Bronchial smooth muscle cell (primary cell): ENCODE measurements at places on chromosomes 7 and 10. TPM values are rescaled to one million over a fixed set of nuclear protein-coding genes. Genes with fewer than 3 reads are reported as not detected.

Gene PVRIG
- total RNA-seq, result not detected in 2 replicates

Gene GPR26
- total RNA-seq, result not detected in 2 replicates

Gene KIAA1549
- 0.52 and 0.63 TPM in 2 replicates for total RNA-seq

Gene CDK5
- 29.6 TPM in 2 replicates for total RNA-seq

Gene EFCAB10
- total RNA-seq, result under 0.01 TPM in 1 of 2 replicates, not detected in the other

Gene ST8SIA6
- total RNA-seq, result under 0.01 TPM in 1 of 2 replicates, not detected in the other

Gene TAS2R4
- 0.79 and 1.3 TPM in 2 replicates for total RNA-seq

Gene RGR
- not detected in 2 replicates for total RNA-seq

Gene RSPH10B2
- 0.32 and 1.0 TPM in 2 replicates for total RNA-seq

Gene PSMC2
- total RNA-seq, result 183 and 228 TPM in 2 replicates

Gene MACC1
- 0.09 and 0.47 TPM in 2 replicates for total RNA-seq

Gene ERVW-1
- not detected in 2 replicates for total RNA-seq

Gene WNT8B
- not detected in 2 replicates for total RNA-seq

Gene C7orf33
- not detected in 2 replicates for total RNA-seq

Gene LRRD1
- under 0.01 TPM in 1 of 2 replicates, not detected in the other for total RNA-seq

Gene NPC1L1
- total RNA-seq, result under 0.01 and 0.09 TPM in 2 replicates

Gene TSPAN12
- 2.0 and 3.9 TPM in 2 replicates for total RNA-seq

Gene TBX20
- total RNA-seq, result not detected in 2 replicates

Gene C10orf95
- not detected in 2 replicates for total RNA-seq

Gene PTTG1IP2
- not detected in 2 replicates for total RNA-seq

Gene EGR2
- under 0.01 TPM in 1 of 2 replicates, not detected in the other for total RNA-seq

Gene SLC26A4
- 0.47 and 0.52 TPM in 2 replicates for total RNA-seq

Gene TSPAN33
- total RNA-seq, result 0.16 and 0.17 TPM in 2 replicates

Gene GPR15LG
- not detected in 2 replicates for total RNA-seq

Gene MOGAT3
- total RNA-seq, result not detected in 2 replicates

Gene TIAL1
- 18.4 and 21.6 TPM in 2 replicates for total RNA-seq

Gene FAM131B
- 4.6 and 8.2 TPM in 2 replicates for total RNA-seq

Gene ATG9B
- total RNA-seq, result under 0.01 TPM in 2 replicates

Gene TWIST1
- total RNA-seq, result 104 and 127 TPM in 2 replicates

Gene CALML3
- not detected in 2 replicates for total RNA-seq

Gene NUDCD3
- total RNA-seq, result 98.4 and 133 TPM in 2 replicates

Gene SPDYE2B
- total RNA-seq, result not detected in 2 replicates

Gene EN2
- total RNA-seq, result under 0.01 TPM in 1 of 2 replicates, not detected in the other

Gene ABCB4
- 5.7 and 6.8 TPM in 2 replicates for total RNA-seq

Gene VWDE
- under 0.01 and 0.16 TPM in 2 replicates for total RNA-seq

Gene WEE2
- total RNA-seq, result 0.17 TPM in 1 of 2 replicates, not detected in the other

Gene FZD1
- 22.9 and 27.8 TPM in 2 replicates for total RNA-seq

Gene IL2RA
- not detected in 2 replicates for total RNA-seq

Gene SPRN
- 0.17 and 0.63 TPM in 2 replicates for total RNA-seq

Gene PCLO
- under 0.01 TPM in 2 replicates for total RNA-seq

Gene DGKB
- total RNA-seq, result under 0.01 TPM in 1 of 2 replicates, not detected in the other

Gene ADRA2A
- not detected in 2 replicates for total RNA-seq

Gene GHRHR
- not detected in 2 replicates for total RNA-seq

Gene INPP5A
- total RNA-seq, result 30.4 and 47.4 TPM in 2 replicates
